ENCODE measurements at places on chromosomes 5 and 9.
A peak's percentile ranks its signal among the peaks of the same experiment; 100 is the strongest.

- no peak for DNase-seq
Measured at GRCh38 chr9:33041432-33042188, 16.5 kb downstream of the DNAJA1 start.

DNA sequence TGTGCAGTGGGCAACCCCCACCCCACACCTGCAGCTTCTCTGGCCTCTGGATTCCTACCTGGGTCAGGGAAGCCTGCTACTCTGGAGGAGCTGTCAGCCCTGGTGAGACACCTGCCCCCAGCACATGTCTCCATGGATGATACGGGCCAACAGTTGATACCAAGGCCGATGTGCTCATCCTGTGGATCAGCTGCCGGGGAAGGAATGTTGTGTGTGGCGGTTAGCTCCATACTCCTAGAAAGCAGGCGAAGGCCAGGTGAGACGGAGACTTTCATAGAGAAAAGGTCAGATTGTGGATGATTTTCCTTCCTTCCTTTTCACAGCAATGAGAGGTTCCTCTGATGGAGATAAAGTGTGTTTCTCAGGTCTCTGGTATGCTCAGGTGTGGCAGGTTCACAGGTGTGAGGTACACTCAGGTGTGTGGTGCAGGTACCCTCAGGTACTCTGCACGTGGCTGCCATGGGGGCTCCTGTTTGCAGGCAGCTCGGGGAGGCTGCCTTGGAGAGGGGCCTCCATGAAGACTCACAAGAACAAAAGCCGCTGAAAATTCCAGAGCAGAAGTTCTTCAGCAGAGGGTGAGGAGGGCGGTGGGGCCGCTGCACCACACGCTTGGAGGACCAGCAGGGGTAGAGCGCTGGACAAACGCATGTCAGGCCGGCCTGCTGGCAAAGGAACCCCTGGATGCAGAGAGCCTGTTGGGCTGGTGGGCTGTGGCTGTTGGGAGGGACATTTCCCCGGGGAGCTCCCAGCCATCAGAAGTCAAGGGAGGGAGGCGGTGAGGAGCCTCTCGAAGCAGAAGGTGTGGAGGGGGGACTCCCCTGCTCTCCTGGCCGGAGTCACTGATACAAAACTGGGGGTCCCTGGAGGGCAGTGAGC lies 5.1 kb upstream of the AHRR start:
- no peak for DNase-seq

- DNase-seq, result peak; percentile 85
Measured at GRCh38 chr5:157917899-157918809, 59.2 kb upstream of the CLINT1 start.

DNA sequence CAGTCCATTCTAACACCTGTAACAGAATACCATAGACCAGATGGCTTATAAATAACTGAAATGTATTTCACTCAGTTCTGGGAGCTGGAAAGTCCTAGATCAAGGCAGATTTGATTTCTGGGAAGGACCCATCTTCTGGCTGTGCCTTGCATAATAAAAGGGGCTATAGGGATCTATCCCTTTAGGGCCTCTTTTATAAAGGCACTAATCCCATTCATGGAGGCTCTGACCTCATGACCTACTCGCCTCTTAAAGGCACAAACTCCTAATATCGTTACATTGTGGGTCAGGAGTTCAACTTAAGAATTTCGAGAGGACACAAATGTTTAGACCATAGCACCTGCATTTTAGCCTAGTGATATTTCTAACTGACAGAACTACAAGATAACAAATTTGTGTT lies 619.0 kb downstream of the CDH18 start:
- DNase-seq, result no peak

- no peak for DNase-seq
Measured at GRCh38 chr9:132637351-132637750, 32.4 kb downstream of the DDX31 start.

Measured in fibroblast of skin of right quadriceps (primary cell).